ENCODE measurements at places on chromosomes 3 and 15.

GRCh38 chr15:35783203-35783602 lies 237.2 kb upstream of the DPH6 start:
- DNase-seq, result no peak

GRCh38 chr15:51104512-51104911 lies 9.8 kb upstream of the TNFAIP8L3 start:
- DNase-seq, result no peak

DNA sequence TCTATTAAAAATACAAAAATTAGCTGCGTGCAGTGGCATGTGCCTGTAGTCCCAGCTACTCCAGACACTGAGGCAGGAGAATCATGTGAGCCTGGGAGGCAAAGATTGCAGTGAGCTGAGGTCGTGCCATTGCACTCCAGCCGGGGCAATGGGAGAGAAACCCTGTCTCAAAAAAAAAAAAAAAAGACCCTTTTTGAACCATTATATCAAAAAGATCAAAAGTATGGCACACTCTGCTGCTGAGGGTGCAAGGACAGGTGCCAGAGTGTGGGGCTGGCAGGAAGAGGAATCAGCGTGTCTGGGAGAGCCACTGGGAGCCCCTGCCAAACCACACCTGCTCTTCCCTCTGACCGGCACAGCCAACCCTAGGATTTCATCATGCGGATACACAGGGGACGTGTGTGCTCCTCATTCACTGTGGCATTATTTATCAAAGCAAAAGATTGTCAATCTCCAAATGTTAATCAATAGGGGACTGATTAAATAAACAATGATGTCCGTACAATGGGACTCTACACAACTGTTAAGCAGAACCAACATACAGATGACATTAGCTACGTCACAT lies 147.3 kb upstream of the TLE3 start:
- no peak for DNase-seq

- DNase-seq, result no peak
Observed at GRCh38 chr15:68439506-68439905, 7.5 kb upstream of the ITGA11 start.

- DNase-seq, result no peak
Observed at GRCh38 chr3:122299872-122300460, 25.1 kb upstream of the CSTA start.

- no peak for DNase-seq
Observed at GRCh38 chr3:23389089-23389488, 186.0 kb downstream of the UBE2E2 start.

DNA sequence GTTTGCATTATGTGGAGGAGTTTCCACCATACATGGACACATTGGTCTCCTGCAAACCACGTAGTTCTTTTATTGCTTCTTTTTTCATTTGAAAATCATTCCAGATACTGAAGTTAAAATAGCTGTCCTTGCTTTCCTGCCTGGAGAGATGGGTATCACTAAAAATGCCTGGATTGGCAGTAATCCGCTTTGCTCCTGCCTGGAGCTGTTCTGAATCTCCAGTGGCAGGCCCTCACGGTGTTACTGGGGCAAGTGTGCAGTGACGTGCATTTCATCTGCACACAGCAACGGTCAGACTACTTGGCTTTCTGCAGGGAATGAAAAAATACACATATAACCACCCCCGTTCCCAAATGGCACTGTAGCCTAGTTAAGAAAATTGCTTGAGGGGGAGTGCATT lies 272.9 kb downstream of the IL5RA start:
- no peak for DNase-seq

GRCh38 chr3:157865352-157866000 lies 240.7 kb downstream of the SHOX2 start:
- DNase-seq, result peak; percentile 2

DNA sequence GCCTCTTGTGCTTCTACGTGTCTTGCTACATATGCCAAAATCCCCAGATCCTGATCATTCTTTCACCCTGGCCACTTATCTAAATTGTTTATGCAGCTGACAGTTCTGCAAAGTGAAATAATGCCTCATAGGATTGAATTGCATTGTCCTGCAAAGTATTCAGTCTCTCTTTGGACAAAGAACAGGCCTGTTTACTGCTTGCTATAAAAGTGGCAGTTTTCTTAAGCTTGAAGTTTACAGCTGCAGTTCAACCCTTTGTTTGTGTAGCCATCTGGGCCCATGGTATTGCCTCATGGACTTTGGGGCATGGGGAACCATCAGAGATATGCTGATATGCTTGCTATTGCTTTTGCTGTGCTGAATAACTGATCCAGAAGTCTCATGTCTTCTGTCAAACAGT lies 523.2 kb downstream of the OTOL1 start:
- DNase-seq, result no peak

GRCh38 chr3:183387797-183388196 lies 40.6 kb downstream of the MCF2L2 start:
- no peak for DNase-seq

GRCh38 chr15:85386261-85386660 lies 5.9 kb downstream of the AKAP13 start:
- no peak for DNase-seq

DNA sequence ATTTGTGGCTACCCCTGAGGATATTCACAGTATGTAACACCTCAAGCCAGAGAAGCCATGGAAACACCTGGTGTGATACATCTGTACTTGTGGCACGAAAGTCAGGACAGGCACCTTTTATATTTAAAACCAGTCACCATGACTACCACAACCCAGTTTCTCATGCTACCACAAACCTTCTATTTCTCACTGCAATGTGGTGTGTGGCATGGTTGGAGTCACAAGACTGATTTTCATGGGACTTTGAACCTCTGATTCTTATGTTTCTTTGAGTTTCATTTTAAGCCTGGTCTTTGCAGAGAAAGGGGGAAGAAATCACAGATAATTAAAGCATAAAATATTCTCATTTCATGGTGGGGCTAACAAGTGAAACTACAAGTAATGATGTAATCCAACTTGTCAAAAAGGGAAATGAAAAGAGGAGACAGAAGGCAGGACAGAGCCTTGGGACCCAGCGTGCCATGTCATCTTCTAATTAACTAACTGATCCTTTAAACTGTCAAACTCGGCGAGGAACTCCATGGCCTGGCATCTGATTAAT lies 175.9 kb downstream of the PDZRN3 start:
- DNase-seq, result no peak

DNA sequence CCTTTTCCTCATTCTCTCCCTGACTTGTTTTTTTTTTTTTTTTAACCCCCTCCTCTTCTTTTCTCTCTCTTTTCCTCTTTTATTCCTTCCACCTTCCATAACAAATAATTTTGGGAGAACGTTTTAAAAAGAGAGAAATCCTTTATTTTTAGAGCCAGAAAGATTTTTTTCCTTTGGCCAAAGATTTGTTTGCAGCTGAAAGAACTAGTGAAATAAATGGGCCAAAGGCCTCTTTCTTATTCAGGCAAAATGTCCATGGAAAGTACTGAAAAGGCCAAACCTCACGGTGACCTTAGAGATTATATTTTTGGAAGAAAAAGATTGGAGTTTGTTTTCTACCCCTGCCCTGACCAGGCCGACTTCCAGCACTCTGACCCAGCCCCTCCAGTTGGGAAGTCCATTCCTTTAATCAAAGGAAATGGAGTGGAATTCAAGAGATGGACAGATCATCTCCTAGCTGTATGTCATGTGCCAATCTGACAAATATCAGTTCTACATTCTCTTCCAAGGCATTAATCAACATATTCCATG lies 214.3 kb upstream of the ADAMTS9 start:
- DNase-seq, result no peak

GRCh38 chr15:80268101-80268500 lies 16.1 kb upstream of the CTXND1 start:
- DNase-seq, result no peak
